IMR-90 (cell line): ENCODE measurements at places on chromosomes 6 and 20. TPM values are rescaled to one million over a fixed set of nuclear protein-coding genes. Genes with fewer than 3 reads are reported as not detected.

The RHAG gene
- not detected in 2 replicates for total RNA-seq

The ECI2 gene
- 124 and 152 TPM in 2 replicates for total RNA-seq

DNA sequence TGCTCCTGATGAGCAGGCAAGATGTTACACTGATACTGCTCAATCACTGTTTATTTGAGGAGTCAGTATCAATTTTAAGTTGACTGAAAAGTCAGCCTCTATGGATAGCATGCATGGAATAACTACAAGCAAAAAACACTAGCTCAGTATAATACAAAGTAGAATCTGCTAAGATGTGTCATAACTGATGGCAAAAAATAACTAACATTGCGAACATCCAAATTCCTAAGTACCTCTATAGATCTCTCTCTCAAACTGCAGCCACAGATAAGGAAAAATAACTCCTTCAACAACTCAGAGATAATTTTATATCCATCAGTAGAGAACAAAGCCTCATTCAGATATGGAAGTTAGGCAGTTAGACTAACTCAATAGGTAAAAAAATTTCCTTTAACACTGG, 16.3 kb downstream of the HDAC2 start:
- no peak overlapping the region for H3K4me3 ChIP-seq
- H3K4me1 ChIP-seq, result peaks cover 3% of the 10 kb centered on the region
- DNase-seq, result peak; percentile 25
- no peak overlapping the region for H3K27ac ChIP-seq
- no peaks in the 10 kb centered on the region for H3K27me3 ChIP-seq

GRCh38 chr20:40953856-40954255, 74.8 kb upstream of the TOP1 start:
- H3K27me3 ChIP-seq, result no peaks in the 10 kb centered on the region
- H3K4me3 ChIP-seq, result no peak overlapping the region
- no peaks in the 10 kb centered on the region; the same call in 1 of the 2 replicates for H3K4me1 ChIP-seq
- no peak overlapping the region for H3K27ac ChIP-seq
- DNase-seq, result peak; percentile 49

DNA sequence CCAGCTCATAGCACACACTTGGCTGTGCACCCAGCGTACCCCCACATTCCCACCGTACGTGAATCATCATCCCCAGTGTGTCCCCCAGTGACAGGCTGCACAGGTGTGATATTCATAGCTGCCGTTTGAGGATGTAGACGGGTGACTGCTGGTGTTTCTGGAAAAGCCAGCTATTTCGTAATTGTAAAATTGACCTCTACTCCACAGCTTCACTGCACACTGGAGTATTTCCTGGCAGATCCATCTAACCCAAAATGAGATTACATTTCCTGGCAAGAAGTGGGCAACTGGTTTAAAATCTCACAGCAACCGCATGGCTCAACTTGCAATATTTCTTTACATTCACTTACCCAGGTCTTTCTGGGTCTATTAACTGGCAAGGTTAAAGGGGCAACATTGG, 30.3 kb downstream of the CD83 start:
- no peak overlapping the region for H3K27ac ChIP-seq
- no peaks in the 10 kb centered on the region for H3K4me1 ChIP-seq
- no peak for DNase-seq
- H3K36me3 ChIP-seq, result no peaks in the 10 kb centered on the region

DNA sequence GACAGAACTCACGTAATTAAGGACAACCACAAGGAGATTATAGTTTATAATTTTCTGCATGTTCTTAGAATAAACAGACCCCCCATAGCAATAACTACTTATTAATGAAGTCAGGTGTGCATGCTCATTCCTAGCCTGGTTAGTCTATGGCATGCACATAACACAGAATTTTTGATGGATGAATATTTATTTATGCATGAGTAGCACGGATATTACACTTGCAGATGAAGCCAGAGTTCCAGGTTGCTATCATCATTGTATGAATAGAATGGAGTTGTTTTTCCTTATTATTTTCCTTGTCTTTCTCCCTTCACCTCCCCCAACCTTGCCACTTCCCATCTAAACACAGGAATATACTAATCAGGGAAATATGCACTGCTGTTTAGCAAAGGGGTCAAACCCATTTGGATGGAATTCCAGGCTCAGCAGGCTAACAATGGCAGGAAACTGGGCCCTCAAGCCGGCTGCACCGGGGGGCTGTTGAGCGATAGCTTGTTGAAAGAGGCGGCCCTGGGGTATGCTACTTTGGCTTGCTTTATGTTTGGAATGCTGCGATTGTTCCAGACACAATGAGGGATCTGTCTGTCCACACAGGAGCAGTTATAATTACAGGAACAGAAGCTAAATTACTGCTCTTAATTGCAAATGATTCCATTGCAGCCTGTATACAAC, 112.6 kb downstream of the TMEM170B start:
- peak overlapping the region; percentile 79 for H3K27ac ChIP-seq
- no peaks in the 10 kb centered on the region for H3K27me3 ChIP-seq
- H3K36me3 ChIP-seq, result no peaks in the 10 kb centered on the region
- peaks cover 36% of the 10 kb centered on the region for H3K4me1 ChIP-seq

- peaks cover 14% of the 10 kb centered on the region for H3K27me3 ChIP-seq
- H3K4me3 ChIP-seq, result no peak overlapping the region
- no peak for DNase-seq
- H3K27ac ChIP-seq, result no peak overlapping the region
Measured at GRCh38 chr6:87916446-87916845, 131.2 kb upstream of the SPACA1 start.
